Keratinocyte (primary cell): ENCODE measurements at places on chromosomes 1 and 21.
A peak's percentile ranks its signal among the peaks of the same experiment; 100 is the strongest.

DNA sequence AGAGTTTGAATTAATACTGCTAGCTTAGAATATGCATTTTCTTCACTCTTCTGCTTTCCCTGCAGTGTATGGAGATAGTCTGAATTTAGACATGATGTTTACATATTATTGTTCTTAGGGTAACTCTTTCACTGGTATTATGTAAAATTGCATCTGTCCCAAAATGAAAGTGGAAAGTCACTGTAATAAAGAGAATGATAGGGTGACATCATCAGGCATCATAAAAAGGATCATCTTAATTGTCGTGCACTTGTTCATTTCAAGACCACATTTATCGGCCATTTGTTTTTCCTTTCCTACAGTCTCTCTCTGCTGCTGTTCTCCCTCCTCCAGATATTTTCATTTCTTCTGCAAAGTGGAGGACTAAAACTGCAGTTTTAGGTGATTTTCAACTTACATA is 61.9 kb upstream of the ZNF281 start:
- DNase-seq: no peak

DNA sequence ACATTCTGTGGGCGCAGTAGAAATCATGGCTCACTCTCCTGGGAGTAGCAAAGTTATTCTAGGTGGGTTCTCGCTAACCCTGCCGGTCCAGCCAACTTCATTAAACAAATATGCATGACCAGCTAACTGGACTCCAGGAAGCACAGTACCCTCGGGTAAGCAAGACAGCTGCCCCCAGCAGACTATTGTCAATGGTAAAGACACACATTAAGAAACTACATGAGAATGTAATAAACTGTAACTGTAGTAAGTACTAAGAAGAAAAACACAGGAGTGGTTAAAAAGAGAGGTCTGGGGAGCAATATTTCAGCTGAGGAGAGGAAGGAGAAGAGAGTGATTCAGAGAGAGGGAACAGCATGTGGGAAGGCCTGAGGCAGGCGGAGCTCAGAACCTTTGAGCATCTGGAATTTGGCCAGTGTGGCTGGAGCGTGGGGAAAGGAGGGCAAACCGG is 7.4 kb downstream of the SLC2A5 start:
- DNase-seq: no peak

DNA sequence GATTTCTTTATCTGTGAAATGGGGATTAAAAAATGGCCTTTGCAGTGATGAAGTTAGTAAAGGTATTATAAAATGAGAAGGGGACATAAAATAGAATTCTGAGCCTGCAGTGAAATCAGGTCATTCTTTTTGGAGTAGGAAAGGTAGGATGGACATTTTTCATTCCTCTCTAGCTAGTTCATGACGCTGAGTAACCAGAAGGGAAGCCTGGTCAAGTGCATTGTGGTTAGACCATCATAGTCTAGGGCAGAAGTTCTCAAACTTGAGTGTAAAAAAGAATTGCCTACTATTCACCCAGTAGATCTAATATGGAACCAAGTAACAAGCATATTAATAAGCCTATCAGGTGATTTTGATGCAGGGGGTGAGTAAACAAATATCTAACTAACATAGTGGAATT is 50.8 kb downstream of the TGFB2 start:
- no peak for DNase-seq

GRCh38 chr1:188386161-188386560 is 1557.4 kb downstream of the PLA2G4A start:
- no peak for DNase-seq

DNA sequence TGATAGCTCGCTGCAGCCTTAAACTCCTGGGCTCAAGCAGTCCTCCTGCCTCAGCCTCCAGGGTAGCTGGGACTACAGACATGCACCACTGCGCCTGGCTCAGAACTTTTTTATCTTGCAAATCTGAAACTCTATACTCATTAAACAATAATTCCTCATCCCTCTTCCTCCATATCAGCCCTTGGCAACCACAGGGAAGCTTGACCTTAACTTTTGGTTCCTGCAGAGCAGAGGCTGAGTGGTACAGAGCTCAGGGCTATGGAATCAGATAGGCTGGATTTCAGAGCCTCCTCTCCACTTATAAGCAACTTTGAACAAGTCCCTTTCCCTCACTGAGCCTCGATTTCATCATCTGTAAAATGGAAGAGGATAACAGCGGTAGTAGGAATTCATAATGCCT is 47.4 kb downstream of the ECE1 start:
- no peak for DNase-seq

DNA sequence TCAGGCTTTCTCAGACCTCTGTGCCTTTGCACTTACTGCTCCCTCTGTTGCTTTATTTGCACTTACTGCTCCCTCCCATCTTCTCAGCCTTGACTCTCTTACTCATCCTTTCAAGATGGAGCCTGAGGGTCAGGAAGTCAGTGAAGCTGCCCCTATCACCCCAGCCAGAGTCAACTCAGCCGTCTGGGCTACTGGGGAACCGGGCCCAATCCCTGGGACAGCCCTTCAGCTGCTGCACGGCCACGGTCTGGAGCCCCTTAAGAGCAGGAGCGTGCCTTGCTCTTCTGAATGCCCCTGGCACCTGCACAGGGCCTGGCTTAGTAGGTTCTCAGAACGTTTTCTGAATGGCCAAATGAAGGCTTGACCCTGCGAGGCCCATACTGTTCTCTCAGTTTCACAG is 244.4 kb downstream of the FOXD2 start:
- DNase-seq: no peak

DNA sequence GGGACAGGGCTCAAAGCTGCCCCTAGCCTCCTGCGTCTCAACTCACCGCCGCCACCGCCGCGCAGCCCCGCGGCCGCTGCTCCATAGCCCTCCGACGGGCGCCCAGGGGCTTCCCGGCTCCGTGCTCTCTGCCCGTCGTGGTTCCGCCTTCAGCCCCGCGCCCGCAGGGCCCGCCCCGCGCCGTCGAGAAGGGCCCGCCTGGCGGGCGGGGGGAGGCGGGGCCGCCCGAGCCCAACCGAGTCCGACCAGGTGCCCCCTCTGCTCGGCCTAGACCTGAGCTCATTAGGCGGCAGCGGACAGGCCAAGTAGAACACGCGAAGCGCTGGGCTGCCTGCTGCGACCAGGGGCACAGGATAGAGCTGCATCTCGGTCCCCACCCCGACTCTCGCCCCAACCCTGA is at the start of gene TNFRSF25:
Gene TNFRSF25, minus strand, starts transcription at position 151 of the 400 bp plus-strand sequence. Its CDS starts 66 bp downstream, at position 85.
- no peak for DNase-seq

DNA sequence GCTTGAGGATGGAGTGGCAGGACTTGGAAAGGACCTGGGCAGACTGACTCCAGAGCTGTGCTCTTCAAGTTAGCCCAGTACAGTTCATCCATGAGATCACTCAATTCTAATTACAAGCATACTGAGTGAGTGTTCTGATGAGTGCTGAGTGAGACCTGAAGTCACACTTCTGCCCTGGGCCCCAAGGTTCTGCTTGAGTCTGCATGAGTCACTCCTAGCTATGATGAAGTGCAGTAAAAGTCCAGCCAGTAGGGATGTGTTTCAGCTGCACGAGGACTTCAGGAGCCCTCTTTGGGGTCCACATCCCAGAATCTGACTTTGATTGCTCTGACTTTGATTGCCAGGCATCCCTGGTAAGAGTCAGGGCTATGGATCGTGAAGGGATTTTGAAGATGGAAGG is 35.8 kb downstream of the PLEKHA6 start:
- peak; percentile 65 for DNase-seq

- DNase-seq: no peak
Observed at GRCh38 chr1:235093013-235093695, 35.5 kb downstream of the TOMM20 start.

DNA sequence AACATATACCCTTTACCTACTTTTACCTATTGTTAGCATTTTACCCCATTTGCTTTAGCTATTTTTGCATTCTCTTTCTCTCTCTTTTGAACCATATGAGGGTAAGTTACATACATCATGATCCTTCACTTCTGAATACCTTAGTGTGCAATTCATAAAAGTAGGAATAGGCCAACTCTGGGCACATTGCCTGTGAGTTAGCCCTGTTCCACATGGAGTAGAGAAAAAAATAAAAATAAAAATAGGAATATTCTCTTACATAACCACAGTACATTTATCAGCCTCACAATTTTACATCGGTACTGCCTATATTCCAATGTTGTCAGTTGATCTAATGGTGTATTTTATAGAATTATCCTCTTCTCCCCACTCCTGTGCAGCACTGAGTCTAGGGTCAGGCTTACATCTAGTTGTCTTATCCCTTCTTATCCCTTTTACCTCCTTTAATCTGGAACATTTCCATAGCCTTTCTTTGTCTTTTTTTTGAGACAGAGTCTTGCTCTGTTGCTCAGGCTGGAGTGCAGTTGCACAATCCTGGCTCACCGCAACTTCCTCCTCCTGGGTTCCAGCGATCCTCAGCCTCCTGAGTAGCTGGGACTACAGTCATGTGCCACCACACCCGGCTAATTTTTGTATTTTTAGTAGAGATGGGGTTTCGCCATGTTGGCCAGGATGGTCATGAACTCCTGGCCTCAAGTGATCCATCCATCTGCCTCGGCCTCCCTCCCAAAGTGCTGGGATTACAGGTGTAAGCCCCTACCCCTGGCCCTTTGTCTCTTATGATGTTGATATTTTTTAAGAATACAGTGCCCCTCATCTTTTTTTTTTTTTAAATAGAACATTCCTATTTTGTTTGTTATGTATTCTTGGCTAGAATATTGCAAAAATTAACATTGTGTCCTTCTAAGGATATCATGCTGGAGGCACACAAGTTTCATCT is 11.1 kb upstream of the SLC30A1 start:
- no peak for DNase-seq

- DNase-seq: no peak
Observed at GRCh38 chr1:35431173-35431599, 126.0 kb downstream of the KIAA0319L start.

DNA sequence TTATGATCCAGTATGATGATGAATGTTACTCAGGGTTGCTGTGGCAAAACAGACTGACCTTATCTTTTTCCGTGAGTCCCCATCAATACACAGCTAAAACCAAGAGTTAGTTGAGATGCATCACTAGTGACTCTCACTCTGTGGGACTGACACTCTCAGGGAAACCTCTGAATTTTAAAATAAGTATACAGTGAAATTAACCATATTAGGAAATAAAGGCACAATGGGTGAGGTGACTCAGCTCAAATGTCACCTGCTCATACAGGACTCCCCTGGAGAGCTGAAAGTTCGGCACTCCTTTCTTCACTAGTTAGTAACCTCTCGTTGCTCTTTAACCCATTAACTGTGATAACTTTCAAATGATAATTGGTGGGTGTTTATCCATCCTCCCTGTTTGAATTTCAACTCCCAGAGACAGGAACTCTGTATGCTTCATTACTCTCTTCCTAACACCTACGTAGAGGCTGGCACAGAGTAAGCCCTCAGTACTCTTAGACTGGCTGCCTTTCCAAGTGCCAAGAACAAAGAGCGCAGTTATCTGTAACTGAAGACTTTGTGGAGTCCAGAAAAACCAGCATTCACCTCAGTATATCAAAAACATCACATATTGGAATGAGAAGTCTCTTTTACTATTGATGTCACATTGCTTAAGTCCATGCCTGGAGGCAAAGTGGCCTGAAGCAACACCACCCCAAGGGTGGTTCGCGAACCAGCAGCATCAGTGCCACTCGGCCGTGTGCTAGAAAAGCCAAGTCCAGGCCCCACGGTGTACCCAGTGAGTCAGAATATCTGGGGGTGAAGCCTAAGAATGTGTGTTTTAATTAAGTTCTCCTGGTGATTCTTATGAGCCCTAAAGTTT is 91.1 kb downstream of the NIBAN1 start:
- no peak for DNase-seq

GRCh38 chr1:92820024-92820423 is 11.8 kb upstream of the RPL5 start:
- DNase-seq: no peak

DNA sequence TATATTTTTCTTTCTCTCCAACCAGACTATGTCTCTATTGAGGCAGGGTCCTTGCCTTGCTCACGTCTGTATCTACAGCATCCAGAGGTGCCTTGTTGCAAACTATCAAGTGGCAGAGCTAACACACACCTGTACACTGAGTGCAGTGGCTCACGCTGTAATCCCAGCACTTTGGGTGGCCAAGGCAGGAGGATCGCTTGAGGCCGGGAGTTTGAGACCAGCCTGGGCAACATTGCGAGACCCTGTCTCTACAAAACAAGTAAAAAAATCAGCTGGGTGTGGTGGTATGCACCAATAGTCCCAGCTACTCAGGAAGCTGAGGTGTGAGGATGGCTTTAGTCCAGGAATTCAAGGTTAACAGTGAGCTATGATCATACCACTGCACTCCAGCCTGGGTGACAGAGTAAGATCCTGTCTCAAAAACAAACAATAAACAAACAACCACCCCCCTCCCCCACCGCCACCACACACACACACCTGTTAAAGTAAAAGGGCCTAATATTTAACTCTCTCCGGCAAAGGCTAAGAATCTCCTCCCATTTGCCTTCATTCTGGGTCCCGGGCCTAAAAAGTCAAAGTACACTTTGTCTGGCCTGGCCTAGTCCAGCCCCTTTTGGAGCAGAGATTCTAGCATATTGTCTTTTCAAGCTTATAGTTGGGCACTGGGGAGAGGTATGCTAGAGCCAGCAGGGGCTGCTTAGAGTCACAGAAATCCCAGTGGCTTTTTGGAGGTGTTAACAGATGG is 9.5 kb upstream of the SLFNL1 start:
- no peak for DNase-seq

DNA sequence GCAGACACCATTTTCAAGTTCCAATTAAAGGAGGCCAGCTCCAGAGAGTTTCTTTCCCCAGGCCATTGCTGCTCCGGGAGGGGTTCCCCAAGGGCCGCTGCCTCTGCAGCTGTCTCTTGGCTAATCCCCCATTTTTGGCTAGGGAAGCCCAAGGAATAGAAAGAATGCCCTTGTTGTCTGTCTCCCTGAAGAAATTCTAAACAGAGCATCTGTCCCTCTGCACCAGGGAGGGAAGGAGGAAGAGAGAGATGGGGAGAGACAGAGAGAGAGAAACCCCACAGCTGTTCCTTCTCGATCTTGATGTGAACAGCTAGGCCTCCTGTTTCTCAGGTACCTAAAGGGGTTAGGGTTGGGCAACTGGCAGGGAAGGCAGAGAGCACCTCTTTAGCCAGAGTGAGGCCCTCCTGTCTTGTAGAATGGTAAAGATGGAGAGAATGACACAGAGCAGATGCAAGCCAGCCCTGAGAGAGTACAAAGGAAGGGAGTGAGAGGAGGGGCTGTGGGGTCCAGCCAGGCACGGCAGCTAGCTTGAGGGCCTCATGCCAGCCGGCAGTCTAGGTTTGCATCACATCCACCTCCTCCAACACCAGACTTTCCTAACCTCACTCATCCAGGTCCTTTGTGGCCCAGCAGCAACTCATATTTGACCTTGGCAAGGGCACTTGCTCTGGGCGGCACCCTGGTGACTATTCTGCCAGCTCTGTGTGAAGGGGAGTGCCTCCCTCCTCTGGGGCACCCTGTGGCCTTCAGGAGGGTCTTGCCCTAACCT is 13.1 kb downstream of the OPTC start:
- no peak for DNase-seq

DNA sequence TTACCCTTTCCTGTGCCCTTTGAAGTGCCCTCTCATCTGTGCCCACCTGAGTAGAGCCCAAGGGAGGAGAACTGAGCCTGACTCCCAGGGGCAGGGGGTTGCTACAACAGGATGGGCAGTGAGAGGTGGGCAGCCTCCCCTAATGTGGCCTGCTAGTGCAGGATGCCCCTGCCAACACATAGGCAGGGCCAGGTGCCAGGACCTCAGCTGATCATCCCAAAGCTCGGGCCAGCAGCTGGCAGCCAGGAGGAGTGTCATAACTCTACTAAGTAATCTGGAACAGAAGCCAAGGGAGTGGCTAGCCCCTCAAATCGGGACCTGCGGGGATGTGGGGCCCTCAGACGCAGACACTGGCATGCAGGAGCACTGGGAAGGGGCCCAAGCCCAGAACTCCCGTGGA is 208.8 kb upstream of the RAB4A start:
- DNase-seq: no peak
